Uterine smooth muscle cell (primary cell): ENCODE measurements at places on chromosomes 6 and 20. TPM values are rescaled to one million over a fixed set of nuclear protein-coding genes. Genes with fewer than 3 reads are reported as not detected.

ABHD16B gene
- not detected in 2 replicates for total RNA-seq

ZC3H12D gene
- 0.11 and 0.37 TPM in 2 replicates for total RNA-seq

ZFP57 gene
- total RNA-seq: 0.11 TPM in 1 of 2 replicates, not detected in the other

ECT2L gene
- total RNA-seq: 0.12 TPM in 1 of 2 replicates, not detected in the other

ADAM33 gene
- 57.5 and 87.5 TPM in 2 replicates for total RNA-seq

RAMACL gene
- total RNA-seq: 2.1 and 2.3 TPM in 2 replicates

ENPP1 gene
- total RNA-seq: 17.4 and 31.9 TPM in 2 replicates

SLPI gene
- not detected in 2 replicates for total RNA-seq

PSORS1C2 gene
- total RNA-seq: not detected in 2 replicates

GNAS-AS1 gene
- 0.87 and 1.00 TPM in 2 replicates for total RNA-seq

SAMD10 gene
- 0.87 and 1.00 TPM in 2 replicates for total RNA-seq

KIF3B gene
- total RNA-seq: 30.3 and 30.7 TPM in 2 replicates

OLIG3 gene
- not detected in 2 replicates for total RNA-seq

HRH3 gene
- not detected in 2 replicates for total RNA-seq

PROKR2 gene
- total RNA-seq: not detected in 2 replicates

C6orf15 gene
- not detected in 2 replicates for total RNA-seq
